GM04503 (cell line): ENCODE measurements at places on chromosomes 1 and 21.

DNA sequence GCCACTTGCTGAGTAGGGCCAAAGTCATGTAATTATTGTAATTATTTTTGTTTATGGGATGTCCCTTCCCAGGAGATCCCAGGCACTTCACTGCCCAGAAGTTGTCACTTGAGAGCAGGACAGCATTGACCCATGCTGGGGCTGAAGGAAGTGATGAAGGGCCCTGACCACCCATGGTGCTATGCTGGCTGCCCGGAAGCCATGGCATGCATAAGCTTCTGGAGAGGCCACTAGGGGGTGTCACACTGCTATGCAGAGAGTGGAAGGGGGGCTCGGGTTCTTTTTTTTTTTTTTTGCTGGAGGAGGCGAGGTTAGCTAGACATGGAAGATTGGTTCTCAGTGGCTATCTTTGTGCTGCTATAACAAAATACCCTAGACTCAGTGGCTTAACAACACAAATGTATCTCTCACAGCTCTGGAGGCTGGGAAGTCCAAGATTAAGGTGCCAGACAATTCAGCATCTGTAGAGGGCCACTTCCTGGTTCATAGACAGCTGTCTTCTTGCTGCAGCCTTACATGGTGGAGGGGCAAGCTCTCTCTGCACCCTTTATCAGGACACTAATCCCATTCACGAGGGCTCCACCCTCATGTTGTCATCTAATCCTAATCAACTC, 84.9 kb downstream of the CNIH3 start:
- DNase-seq, result no peak

DNA sequence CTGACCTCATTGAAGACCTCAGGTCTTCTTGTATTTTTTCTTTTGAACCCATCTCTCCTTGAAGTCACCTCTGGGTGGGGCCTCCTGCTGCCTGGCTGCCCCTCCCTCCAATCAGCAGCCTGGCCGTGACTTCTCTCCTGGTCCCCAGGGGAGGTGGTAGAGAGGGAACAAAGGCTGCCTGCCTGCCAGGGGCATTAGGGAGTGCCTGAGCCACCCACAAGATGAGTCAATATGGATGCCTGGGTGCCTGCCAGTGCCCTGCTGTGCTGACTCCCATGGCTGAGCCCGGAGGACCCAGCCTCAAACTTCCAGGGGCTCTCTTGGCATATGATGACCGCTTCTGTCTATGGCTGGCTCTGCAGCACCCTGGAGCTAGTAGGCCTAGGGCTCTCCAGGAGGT, 5.3 kb upstream of the CDCP2 start:
- no peak for DNase-seq

- DNase-seq, result no peak
Observed at GRCh38 chr1:55650444-55650843, 435.3 kb upstream of the USP24 start.

DNA sequence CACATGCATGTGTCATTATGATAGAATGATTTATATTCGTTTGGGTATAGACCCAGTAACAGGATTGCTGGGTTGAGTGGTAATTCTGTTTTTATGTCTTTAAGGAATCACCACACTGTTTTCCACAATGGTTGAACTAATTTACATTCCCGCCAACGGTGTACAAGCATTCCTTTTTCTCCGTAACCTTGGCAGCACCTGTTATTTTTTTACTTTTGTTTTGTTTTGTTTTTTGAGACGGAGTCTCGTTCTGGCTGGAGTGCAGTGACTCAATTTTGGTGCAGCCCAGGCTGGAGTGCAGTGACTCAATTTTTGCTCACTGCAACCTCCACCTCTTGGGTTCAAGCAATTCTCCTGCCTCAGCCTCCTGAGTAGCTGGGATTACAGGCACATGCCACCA, 8.5 kb upstream of the S100B start:
- no peak for DNase-seq

DNA sequence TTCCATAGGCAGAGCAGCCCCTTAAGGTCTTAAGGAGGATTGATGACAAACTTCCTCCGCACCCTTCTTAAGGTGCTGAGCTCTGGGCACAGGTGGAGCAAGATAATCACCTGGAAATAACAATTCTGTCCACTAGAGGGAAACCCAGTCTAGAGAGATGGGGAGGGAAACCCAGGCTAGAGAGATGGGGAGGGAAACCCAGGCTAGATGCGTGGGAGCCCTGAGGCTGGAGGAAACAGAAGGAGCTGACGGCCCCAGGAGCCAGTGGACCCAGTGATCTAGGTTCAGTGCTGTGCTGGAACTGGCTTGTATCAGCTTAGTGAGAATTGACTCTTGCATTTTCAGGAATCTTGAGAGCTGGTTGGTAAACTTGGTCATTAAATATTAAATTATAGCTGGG, 17.8 kb upstream of the MYCL start:
- no peak for DNase-seq

- no peak for DNase-seq
Observed at GRCh38 chr1:200894712-200895442, at the start of gene INAVA. INAVA (plus strand) TSS chr1:200894900; CDS start chr1:200898401, 3,501 bp downstream.

DNA sequence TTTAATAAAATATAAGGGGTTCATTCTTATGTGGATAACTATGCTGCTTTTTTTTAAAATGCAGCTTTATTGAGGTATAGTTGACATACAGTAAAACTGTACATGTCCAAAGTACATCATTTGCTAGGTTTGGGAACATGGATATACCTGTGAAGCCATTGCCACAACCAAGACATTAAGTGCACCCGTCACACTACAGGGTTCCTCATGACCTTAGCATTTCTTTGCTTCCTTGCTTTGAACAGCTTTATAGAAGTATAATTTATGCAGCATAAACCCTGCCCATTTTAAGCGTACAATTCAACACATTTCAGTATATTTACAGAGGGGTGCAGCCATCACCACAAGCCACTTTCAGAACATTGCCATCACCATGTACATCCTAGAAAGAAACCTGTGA, 26.3 kb downstream of the FHAD1 start:
- no peak for DNase-seq

GRCh38 chr21:26148840-26149354, 21.7 kb downstream of the APP start:
- no peak for DNase-seq

GRCh38 chr1:36658838-36659237, 176.1 kb upstream of the CSF3R start:
- no peak for DNase-seq

- no peak for DNase-seq
Observed at GRCh38 chr21:35116777-35117176, 67.7 kb upstream of the RUNX1 start.

GRCh38 chr1:59375321-59376220, 78.7 kb downstream of the FGGY start:
- DNase-seq, result peak; percentile 100

DNA sequence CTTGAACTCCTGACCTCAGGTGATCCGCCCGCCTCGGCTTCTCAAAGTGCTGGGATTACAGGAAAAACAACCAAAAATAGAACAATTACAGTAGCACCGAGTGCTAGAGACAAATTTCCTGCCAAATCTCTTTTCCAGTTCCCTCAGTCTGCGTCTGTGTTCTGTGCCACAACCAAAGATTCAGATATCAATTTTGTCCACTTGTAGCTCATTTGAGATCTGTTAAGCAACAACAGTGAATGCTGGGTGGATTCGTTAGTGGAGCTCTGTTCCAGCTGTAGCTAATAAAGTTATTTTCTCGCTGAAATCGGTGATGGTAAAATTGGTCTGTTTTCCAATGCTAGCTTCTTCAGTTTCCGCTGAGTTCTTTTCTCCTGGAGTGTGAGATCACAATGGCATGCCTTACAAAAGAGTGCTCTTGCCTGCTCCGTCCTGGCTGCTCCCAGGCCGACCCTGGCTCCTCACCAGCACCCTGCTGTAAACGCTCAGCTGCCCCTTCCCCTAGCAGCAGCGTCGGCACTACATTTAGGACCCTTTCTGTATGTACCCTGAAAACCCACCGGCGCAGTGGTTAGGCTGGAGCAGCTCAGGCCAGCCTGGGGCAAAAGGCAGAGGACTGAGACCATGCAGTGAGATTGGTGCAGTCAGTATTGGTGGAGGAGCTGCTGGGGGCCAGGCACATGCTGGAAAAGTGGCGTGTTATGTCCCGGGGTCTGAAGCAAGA, 395.4 kb downstream of the KIF26B start:
- no peak for DNase-seq
